ENCODE measurements at places on chromosomes 6 and 20.

DNA sequence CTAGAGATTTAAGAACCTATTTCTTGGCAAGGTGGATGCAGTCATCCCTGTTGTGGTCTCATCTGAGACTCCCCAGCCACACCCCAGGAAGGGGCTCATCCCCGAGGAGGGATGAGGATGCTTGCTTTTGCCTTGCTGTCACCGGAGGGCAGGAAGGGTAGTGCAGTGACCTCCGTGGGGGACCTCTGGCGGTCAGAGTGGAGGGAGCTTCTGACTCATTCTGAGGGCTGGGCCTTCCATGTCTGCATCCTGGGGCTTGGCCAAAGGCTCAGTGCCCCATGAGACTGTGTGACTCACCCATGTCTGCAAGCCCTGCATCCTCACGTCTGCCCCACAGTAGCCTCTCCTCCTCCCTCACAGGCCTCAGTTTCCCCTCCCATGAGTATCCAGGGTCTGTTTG lies 38.7 kb downstream of the UQCC2 start:
- DNase-seq, result no peak

- no peak for DNase-seq
Measured at GRCh38 chr6:113350461-113350860, 506.7 kb upstream of the MARCKS start.

DNA sequence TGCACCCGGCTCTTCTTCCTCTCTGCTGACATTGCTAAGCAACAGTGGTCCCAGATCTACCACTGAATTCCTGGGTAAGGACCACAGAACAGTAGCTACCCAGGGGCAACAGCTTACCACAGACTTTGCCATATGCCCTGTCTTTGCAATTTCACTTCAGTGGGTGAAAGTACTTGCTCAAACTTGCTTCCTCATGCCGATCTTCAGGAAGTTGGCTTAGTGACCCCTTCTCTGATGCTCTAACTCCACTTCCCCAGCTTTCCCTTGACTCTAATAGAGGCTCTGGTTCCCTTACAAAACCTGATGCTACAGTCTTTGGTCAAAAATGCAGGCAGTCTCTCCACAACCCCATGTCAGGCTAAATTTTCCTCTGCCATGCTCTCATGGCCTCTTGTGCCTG lies 3.3 kb upstream of the TAAR5 start:
- DNase-seq, result no peak

DNA sequence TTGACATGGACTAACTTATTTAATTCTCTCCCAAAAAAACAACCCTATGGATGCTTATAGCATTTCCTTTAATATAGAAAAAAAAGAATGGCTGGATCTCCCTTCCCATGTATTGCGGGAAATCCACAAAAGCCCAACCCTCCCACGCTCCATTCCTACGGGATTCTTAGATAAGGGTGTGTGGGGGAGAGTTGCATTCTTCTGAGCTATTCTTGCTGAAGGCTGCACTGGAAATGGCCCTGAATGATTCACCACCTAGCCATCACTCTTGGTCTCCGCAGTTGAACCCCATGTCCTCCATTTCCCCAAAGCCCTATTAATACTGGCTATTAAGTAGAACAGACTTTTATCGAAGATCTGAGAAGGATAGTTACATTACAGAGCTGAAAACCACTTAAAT lies 41.9 kb upstream of the ADGRF5 start:
- DNase-seq, result no peak

- DNase-seq, result no peak
Measured at GRCh38 chr6:27565839-27566779, 93.2 kb upstream of the ZNF184 start.

- no peak for DNase-seq
Measured at GRCh38 chr6:50087231-50087954, 37.7 kb upstream of the DEFB112 start.

DNA sequence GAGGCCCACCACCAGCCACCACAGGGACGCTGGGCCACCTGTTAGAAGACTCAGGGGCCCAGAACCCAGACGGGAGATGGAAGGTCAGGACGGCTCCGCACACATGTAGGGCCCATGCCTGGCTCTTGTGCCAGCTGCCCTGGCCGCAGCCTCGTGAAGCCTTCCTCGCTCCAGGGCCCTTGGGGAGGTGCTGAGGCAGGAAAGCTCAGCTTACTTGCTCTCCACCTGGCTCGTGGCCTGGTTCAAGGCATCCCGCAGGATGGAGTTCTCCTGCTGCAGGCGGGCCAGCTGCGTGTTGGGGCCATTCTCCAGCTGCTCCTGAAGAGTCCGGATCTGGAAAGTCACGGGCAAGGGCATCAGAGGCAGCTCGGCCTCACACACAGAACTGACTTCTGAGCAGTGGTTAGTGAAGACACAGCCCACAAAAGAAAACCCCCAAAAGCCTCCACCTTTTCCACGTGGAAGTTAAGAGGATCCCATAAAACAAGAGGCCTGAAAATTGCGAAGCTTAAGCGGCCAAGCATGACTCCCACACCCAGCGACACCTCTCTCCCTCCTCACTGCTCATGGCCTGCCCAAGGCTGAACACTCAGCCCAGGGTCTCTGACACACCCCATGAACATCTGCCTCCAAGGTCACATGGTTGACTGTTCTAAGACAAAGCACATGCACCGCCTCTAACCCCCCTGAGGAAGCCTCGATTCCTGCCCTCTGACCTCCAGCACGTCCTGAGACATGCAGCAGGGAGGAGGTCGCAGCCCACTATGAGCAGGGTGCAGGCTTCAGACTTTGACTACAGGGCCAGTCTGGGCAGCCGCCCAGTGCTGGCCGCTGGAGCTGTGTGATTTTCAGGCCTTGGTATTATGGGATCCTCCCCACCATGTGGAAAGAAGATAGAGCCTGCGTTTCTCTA lies 46.5 kb downstream of the RRBP1 start:
- DNase-seq, result no peak

- no peak for DNase-seq
Measured at GRCh38 chr6:35425284-35425683, 26.9 kb upstream of the FANCE start.

DNA sequence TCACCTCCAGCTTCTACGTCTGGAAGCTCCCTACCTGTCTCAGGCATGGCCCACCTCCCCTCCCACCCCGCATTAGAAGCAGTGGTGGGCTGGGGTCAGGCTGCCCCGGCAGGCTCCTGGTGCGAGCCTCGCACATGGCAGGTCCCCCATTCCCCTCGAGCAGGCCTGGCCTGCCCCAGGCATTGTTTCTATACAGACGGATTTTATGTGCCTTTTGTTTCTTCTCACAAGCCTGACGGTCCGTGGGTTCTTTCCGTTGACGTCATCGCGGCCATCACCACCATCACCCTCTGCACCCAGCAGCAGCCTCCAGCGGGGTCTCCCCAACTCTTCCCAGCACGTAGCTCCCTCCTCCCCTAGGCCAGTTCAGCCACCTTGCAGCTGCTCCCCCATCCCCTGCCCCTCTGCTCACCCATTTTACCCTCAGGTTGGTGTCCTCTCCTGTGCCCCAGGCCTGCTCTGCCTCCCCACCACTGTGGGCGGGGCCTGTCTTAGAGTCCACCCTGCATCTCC lies 4.6 kb downstream of the CST7 start:
- DNase-seq, result no peak

- DNase-seq, result no peak
Measured at GRCh38 chr20:49583669-49584417, 15.9 kb upstream of the PTGIS start.

- no peak for DNase-seq
Measured at GRCh38 chr6:21850691-21851090, 257.1 kb downstream of the SOX4 start.

DNA sequence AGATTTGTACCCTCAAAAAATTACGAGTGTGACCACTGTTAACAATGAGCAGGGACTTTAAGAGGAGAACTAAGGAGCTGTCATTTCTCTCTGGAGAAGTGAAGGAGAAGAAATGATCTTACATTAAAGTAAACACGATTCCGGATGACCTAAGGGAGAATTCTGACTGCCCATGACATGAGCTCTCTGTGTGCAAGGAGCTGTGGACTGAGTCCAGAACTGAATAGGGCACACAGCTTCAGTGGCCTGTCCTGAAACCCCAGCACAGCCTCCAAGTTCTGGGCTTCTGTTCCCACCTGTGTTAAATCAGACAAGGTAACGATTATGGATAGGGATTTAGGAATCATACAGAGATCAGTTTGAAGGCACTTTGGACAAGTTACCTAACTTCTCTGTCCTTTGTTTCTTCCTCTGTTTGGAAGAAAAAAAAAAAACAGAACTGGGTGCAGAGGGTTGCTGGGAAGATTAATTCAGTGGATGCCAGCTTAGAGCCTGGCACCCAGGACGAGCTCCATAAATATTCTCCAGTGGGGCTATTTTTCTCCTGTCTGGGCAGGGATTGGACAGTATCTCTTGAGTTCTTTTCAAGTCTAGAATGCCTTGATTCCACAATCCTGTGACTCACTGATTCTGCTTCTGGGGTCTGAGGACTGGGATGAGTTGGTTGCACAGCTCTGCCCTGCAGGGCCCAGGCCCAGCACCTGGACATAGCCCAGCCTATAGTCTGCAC lies 65.7 kb downstream of the MRPL14 start:
- DNase-seq, result no peak

- no peak for DNase-seq
Measured at GRCh38 chr6:77837034-77837784, 184.4 kb downstream of the MEI4 start.

GRCh38 chr20:51043811-51044210 lies 20.9 kb upstream of the KCNG1 start:
- no peak for DNase-seq

DNA sequence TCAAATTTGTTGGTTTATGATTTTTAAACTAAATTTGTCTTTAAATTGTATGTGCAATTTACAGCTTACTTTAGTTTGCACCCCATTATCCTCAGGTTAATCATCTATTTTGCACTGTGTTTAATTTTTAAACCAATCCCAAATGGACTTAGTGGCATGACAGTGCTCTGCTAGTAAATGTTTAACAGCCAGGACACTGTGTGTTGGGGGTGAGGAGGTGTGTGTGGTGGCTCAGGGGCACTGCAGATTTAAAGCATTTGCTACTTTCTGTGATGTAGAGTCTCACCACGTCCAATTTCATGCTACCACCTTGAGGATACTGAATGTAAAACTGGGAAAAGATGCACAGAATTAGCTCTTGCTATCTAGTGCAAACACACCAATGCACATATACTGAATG lies 225.7 kb downstream of the HAO1 start:
- no peak for DNase-seq

DNA sequence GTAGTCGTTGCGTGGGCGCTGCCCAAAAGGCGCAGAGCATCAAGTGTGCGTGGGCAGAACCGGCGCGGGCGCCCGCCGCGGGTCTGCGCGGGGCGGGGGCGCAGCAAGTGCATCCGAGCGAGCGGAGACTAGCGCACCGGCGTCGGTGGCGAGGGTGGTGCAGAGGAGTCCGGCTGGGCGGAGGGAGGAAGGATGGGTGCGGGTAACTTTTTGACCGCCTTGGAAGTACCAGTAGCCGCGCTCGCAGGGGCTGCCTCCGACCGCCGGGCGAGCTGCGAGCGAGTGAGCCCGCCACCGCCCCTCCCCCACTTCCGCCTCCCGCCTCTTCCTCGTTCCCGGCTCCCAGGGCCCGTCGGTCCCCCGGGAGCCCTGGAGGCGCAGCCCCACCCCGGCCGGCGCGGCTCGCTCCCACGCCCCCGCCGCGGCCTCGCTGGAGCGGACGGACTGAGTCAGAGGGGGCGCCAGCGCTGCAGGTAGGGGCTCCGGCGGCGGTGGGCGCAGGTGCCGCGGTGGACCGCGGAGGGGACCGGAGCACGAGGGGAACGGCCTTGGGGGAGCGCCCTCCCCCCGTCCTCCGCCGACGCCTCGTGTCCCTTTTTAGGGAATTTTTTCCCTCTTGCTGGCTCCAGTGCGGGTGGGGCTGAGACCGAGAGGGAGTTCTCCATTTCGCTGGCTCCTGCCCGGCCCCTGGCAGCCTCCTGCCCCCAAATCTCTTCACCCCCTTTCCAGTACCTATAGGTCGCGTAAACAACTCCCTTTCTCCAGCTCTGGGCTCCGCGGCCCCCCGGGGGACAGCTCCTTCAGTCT lies 1.6 kb upstream of the DBNDD2 start:
- no peak for DNase-seq

DNA sequence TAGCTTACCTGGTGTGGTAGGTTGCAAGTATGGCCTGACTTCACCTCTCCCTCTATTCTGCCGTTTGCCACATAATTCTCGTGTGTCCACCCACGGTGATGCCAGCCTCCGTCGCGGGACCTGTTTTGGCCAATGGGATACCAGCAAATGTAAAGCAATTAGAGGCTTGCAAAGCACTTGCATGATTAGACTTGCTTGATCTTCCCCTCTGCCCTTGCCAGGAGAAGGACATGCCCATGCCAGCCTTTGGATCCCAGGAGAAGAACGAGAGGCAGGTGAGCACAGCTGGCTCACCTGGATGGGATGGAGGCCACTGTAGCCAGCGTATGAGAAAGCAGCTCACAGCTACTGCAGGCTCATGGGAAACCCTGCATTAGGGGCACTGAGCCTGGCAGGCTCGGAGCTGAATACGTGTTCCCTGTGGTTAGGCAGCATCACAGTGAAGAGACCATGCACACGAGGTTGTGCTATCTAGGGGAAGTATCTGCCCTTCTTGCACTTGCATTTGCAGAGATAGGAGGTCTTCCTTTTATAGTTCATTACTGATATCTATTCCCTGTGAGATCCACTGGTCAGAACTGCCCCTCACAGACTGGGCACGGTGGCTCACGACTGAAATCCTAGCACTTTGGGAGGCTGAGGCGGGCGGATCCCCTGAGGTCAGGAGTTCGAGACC lies 62.4 kb downstream of the TMEM242 start:
- DNase-seq, result no peak

- DNase-seq, result no peak
Measured at GRCh38 chr6:152091851-152092341, 284.4 kb downstream of the ESR1 start.

GRCh38 chr6:108526739-108527174 lies 34.0 kb upstream of the FOXO3 start:
- DNase-seq, result no peak

GRCh38 chr6:819122-819521 lies 126.2 kb upstream of the EXOC2 start:
- DNase-seq, result no peak

DNA sequence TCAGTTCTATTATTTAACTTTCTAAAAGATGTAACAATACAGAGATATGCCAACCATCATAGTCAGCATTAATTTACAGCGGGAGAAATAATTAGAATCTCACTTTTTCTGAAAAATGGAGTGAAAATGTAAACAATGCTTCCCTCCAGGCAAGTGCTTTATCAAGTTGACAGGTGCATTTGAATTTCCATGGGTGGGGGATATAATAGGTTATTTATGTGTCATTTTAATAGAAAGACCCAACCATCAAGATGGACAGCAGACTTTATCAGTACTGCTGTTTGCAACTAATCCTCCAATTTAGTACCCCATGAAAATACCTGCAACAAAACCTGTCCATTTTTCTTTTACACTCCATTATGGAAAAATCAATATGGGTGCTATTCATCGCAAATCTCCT lies 780.1 kb downstream of the TFAP2A start:
- DNase-seq, result no peak
